Activated naive CD4-positive, alpha-beta T cell treated with anti-CD3 and anti-CD28 coated beads for 36 hours (primary cell): ENCODE measurements at places on chromosomes 7 and 10. TPM values are rescaled to one million over a fixed set of nuclear protein-coding genes. Genes with fewer than 3 reads are reported as not detected.

Gene ZMYND11
- total RNA-seq = 10.1 TPM

Gene GIMAP2
- 49.5 TPM for total RNA-seq

Gene SYCE1
- 0.17 TPM for total RNA-seq

Gene PNLIPRP3
- not detected for total RNA-seq

Gene SFRP5
- total RNA-seq = not detected

Gene THNSL1
- 7.1 TPM for total RNA-seq

GRCh38 chr7:95989301-95989700, 216.9 kb downstream of the DYNC1I1 start:
- H3K27ac ChIP-seq = no peak overlapping the region
- no peaks in the 10 kb centered on the region for H3K4me1 ChIP-seq

- no peak for DNase-seq
- H3K36me3 ChIP-seq = no peaks in the 10 kb centered on the region
Observed at GRCh38 chr7:17506095-17506494, 207.6 kb downstream of the AHR start.

DNA sequence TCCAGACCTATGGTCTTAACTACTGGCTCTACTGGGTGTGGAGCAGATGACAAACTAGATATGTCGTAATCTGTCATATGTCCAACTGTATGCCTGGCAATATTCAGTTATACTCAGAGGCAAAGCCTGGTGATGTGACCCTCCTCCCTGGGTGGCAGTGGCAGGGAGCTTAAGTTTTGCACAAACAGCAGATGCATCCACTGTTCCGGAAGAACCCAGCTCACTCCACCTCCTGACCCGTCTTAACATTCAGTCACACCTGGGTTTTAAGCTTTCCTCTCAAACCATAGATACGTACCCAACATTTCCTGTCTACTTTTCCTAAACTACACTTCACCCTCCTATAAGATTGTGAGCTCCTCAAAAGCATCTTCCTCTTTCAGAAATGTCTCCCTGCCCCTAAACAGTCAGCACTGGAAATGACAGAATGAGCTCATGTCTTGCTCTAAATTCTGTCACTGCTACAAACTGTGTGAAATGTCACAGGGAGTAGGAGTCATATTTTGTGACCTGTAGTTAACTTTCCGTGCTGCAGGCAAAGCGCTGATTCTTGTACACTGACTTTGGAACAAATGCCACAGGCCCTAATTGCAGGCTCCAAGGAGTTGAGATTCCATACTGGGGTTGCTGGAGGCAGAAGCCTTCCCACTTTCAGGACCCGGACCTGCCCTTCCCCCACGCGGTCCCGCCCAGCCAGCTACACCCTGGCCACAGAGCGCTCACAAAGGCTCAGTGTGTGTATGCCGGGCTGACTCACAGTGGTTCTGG, 23.9 kb downstream of the SCD start:
- H3K36me3 ChIP-seq = peaks cover 1% of the 10 kb centered on the region
- peaks cover 22% of the 10 kb centered on the region for H3K4me1 ChIP-seq
- no peak overlapping the region for H3K27ac ChIP-seq
- H3K27me3 ChIP-seq = no peaks in the 10 kb centered on the region
- H3K4me3 ChIP-seq = peak overlapping the region; percentile 41

DNA sequence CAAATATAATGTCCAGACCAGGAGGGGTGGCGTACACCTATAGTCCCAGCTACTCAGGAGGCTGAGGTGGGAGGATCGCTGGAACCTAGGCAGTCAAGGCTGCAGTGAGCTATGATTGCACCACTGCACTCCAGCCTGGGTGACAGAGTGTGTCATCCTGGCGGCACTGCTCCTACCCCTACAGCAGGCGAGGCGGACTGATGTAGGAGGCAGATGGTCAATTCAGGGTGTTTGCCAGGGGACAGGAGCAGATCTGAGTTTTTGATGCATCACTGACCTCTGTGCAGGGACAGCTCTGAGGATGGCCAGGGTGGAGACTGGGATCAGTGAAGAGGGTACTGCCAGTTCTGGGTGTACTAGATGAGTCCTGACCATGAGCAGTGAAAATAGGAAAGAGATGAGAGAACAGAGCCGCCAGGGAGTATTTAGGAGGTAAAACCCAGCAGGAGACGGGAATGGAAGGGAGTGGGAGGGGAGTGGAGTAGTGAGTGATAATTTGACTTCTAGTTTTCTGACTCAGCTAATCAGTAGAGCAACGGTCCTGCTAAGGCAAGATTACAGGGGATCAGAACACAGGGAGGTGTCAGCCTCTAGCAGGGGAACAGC, 75.3 kb downstream of the HIP1 start:
- H3K27ac ChIP-seq = no peak overlapping the region
- H3K4me1 ChIP-seq = no peaks in the 10 kb centered on the region
- no peak for DNase-seq
- no peak overlapping the region for H3K4me3 ChIP-seq

DNA sequence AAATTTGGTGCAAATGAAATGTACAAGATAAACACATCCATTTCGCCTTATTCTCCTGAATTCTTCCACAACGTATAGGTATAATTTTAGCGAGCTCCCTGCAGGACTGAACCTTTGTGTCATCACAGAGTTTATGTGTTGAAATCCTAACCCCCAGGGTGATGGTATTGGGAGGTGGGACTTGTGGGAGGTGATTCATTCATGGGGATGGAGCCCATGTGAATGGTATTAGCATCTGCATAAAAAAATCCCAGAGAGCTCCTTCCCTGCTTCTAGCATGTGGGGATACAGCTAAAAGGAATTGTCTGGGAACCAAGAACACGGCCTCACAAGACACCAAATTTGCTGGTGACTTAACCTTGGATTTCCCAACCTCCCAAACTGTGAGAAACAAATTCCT, 741.4 kb upstream of the VSTM2A start:
- no peak overlapping the region for H3K4me3 ChIP-seq
- H3K36me3 ChIP-seq = no peaks in the 10 kb centered on the region
- no peaks in the 10 kb centered on the region for H3K4me1 ChIP-seq
- no peaks in the 10 kb centered on the region for H3K27me3 ChIP-seq
- DNase-seq = no peak

DNA sequence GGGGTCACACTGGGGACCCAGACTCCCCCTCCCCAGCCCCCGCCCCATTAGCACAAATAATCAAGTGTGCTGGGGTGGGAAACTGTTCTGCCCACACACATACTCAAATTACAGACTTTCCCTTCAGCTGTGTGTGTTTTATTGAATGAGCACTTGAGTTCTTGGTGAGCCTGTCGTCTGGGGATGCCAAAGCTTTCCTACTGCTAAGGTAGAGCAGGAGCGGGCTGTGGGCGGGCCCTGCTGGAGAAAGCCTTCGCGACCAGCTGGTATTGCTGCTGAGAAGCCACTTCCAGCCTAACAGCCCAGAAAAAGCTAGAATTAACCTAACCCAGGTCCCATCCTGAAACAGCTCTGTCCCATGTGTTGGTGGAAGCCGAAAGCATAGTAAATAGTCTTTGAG, 87.0 kb upstream of the KMT2E start:
- H3K4me3 ChIP-seq = no peak overlapping the region
- H3K27me3 ChIP-seq = no peaks in the 10 kb centered on the region

DNA sequence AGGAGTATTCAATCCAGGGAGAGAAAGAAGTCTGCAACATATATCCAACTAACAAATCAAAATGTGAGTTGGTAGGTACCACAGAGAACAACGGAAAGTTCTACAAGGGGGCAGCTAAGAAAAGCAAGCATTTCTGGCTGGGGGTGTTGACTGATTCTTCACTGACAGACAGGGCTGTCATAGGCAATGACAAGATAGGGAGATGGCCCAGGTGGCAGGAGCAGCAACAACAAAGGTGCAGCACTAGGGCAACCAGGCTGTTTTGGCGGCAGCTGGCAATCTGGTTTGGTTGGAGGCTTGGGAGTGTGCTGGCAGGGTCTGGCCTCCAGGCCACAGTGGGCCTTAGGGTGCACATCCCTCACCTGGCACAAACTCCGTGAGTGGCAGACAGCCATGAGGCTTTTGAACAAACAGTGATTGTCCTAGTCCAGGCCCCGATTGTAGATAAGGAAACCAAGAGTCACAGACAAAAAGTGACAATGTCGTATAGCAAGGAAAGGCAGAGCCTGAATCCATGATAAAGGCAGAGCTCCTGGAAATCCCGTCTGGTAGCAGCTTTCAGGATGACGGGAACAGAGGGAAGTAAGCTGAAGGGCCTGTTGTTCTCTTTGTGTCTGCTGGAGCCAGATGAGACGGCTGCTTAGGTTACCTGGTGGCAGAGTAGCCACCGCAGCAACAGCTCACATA, 28.4 kb downstream of the DPCD start:
- DNase-seq = no peak
- no peaks in the 10 kb centered on the region for H3K27me3 ChIP-seq
- no peak overlapping the region for H3K27ac ChIP-seq

DNA sequence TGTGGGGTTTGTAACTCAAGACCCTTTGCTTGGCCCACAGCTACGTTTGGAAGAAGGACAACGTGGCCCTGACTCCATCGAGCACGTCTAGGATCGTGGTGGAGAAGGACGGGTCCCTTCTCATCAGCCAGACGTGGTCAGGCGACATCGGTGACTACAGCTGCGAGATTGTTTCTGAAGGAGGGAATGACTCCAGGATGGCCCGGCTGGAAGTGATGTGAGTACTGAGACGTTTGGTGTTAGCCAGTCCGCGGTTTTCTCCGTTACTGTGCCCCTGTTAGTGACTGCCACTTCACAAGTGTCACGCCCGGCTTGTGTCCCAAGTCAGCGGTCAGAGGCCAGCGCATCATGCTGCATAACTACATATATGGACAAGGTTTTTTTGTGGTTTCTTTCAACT, 673.3 kb downstream of the SDK1 start:
- H3K27me3 ChIP-seq = no peaks in the 10 kb centered on the region
- H3K4me3 ChIP-seq = no peak overlapping the region
- no peak overlapping the region for H3K27ac ChIP-seq
